ENCODE measurements at places on chromosomes 5 and 9.

- DNase-seq = no peak
Observed at GRCh38 chr5:93431250-93431649, 149.8 kb downstream of the NR2F1-AS1 start.

DNA sequence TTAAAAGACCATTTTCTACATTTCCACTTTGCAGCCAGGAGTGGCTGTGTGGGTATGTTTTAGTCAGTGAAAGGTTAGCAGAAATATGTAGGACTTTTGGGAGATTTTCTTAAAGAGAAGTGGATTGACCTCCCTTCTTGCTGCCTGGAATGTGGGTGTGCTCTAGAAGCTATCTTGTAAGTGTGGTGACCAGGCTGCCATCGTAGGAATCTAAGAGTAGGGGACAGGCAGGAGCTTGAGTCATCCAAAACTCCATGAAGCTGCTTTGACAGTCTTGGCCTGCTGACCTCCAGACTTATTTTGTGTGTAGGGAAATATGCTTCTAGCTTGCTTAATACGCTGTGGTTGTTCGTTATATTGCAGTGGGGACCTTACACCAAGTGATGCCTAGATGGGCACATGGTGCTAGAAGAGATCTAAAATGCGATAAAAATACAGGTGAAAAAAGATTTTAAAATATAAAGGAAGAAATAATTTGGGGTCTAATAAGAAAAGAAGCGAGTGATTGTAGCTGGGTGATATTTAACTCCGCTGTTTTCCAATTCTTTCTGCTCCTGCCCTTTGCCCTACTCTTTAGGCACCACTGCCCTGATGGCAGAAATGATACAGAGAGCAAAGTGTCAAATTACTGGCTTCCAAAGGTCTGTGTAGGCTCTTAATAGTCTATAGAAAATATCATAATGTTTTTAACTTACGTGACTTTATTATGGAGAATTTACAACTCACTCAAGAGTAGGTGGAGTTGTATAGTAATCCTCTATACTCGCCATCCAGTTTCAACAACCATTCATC is 298.2 kb upstream of the ZNF608 start:
- DNase-seq = no peak

- DNase-seq = no peak
Observed at GRCh38 chr9:136493567-136493971, 10.7 kb upstream of the SEC16A start.

DNA sequence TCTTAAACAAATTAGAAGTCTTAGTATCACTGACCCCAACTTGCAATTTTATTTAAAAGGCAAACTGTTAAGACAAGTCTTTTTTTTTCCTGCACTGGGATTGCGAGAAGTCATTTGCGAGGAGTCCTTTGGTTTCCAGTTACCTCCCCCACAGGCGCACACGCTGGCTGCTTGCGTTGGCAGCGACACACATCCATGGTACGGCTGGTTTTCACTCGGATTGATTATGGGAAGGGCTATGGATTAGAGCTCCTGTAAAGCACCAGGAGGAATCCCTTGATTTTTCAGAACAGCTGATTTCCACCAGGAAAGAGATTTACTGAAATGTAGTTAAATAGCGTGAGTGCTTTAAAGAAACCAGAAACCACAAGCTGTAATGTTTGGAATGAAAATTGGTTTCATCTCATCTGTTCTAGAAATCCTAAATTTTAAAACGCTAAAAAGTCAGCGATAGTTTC is 737 bp downstream of the SLC1A3 start:
- no peak for DNase-seq

- DNase-seq = no peak
Observed at GRCh38 chr9:89309608-89310474, 1.2 kb upstream of the CKS2 start.

DNA sequence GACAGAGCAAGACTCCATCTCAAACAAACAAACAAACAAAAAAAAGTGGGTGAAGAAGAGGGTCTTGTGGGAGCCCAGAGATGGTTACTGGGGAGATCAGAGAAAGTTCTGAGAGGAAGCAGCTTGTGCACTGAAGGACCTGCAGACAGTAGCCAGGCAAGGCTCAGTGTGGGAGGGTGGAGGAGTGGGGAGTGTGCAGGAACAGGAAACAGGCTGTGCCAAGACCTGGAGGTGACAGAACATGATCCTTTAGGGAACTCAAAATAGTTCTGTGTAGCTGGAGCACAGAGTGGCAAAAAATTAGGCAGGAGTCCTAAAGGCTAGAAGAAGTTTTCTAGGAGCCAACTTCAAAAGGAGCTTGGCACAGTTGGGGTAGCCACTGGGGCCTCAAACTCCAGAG is 19.2 kb upstream of the NANS start:
- no peak for DNase-seq

DNA sequence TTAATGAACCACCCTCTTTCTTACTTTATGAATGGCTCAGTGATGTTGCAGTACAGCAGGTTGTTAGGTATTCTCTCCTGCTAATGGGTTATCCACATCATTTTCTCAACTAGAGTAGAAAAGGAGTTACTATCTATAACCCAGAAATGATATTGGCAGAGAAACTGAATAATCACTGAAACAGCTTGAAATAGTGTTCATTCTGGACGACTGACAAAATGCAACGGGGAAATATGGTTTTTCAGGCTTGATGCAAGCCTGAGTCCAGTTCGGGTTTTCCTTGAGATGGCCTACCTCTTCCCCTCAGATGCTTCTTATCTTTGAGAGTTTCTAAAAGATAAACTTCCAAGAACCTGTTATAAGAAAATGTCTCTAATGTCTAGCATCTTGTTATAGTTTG is 187.3 kb downstream of the RAB3C start:
- no peak for DNase-seq

DNA sequence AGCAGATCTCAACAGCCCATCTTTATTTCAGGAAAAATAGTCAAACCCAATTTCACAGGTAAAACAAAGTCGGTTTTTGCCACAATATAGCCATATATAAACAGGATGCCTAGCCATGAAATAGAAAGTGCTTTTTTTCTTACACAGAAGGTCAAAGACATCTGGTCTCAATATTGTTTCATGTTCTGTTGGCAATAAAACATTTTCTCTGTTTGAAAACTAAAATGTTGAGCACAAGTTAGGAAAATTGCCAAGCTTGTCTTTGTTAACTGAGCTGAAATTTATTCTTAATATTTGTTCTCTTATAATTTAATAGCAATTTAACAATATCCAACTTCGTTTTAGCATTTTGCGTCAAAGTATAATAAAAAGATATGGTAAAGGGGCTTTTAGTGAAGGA is 673.4 kb downstream of the DTWD2 start:
- DNase-seq = no peak

GRCh38 chr9:35869621-35870216 is 482 bp downstream of the OR13J1 start:
- no peak for DNase-seq

GRCh38 chr9:131874447-131874846 is 134.6 kb upstream of the RAPGEF1 start:
- no peak for DNase-seq

GRCh38 chr5:173964506-173964905 is 24.5 kb upstream of the C5orf47 start:
- DNase-seq = no peak

DNA sequence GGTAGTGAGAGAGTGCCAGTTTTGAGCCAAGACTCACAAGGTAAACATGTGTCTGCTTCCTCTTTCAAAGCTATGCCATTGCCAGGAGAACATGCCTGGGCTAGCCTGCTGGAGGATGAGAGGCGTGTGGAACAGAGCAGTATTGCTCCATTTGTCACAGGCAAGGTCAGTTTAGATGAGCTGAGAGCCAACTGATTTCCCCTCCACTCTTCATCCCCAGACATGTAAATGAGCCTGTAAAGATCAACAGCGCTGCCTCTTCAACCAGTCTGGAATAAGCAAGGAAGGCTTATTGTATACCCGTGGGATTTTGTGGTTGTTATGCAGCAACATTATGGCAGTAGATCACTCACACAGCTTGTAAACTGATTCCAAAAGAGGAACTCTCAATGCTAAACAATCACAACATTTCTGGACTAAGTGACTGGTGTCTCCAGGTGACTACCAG is 8.2 kb upstream of the GDNF start:
- DNase-seq = peak; percentile 50

- peak; percentile 37 for DNase-seq
Observed at GRCh38 chr5:154642499-154643245, 112.5 kb upstream of the LARP1 start.

- no peak for DNase-seq
Observed at GRCh38 chr5:95081500-95081960, 203.4 kb downstream of the MCTP1 start.

DNA sequence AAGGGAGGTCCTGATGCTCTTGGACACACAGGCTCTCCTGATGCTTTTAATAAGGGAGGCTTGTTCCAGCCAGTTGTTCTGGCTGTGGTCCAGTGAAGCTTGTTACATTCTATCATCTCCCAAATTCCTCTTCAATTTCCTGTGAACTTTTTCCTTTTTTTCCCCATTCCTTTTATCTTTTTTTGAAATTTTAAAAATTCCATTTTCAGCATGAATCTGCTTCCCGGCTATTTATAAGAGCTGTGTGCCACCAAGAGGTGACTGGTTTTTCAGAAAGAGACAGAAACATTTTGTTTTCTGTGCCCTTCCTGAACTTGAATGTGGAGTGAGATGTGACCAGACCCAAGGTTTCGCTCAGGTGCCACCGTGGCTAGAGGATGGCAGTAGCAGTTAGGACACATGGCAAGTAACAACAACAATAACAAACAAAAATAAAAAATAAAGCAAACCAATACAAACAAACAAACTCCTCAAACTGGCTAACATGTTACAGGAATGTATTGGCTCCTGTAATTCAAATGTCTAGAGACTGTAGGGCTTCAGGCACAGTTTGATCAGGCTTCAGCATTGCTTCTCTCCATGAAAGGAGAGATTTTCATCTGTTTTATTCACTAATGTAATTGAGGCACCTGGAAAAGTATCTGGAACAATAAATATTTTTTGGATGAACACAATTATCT is 121.1 kb downstream of the BOD1 start:
- no peak for DNase-seq

DNA sequence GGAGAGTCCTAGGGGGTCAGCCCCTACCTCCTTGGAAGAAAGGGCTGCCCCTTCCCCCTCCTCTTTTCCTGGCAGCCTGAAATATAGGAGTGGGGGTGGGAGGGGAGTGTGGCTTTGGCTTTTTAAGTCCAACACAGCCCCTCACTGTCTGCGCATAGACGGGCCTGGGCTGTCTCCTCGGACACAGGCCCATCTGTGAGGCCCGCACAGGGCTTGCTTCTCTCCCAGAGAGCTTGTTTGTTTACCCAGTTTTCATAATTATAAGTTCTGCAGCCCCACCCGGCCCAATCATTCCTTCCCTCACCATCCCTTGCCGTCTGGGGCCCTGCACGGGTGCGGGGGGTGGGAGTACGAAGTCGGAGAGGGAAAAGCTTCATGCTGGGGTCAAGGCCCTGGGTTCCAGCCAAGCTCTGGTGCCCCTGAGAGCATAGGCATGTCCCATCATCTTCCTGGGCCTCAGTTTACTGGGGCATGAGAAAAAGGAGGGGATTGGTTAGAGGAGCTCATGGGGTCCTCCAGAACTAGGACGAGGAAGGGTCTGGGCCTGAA is 54.0 kb upstream of the STXBP1 start:
- DNase-seq = no peak

GRCh38 chr9:92474587-92474986 is 7.7 kb downstream of the ASPN start:
- no peak for DNase-seq

GRCh38 chr9:112308588-112308987 is 24.8 kb downstream of the PTBP3 start:
- DNase-seq = peak; percentile 70

DNA sequence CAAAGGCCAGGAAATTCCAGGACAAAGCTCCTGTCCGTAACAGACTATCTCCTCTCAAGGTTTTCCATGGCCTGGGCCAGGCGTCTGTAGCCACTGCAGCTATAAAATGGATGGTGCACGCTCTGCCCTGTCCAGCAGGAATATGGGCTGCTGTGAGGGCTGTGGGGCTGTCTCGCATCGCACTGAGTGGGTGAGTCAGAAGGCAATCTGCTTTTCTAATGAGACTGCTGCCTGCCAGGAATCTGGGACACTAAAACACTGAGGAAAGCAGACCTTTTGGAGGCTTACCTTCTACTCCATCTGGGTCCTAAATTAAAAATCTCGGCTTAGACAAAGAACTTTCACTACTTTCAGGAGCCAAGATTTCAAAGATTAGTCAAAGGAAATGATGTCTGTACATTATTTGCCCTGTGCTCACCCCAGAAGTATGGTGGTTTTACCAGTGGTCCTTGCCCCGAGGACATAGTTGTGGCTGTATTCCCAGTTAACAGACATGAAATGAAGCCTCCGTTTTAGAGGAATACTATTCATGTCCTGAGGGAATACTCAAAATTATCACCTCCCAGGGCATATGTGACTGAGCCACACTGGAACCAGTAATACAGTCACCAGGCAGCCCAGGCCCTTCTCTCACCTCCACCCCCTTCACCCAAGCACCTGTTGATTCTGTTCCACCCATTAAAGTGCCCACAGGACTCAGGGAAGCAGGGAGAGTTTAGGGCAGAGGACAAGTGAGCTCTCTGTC is 56.4 kb downstream of the PFDN1 start:
- DNase-seq = no peak

GRCh38 chr5:155735388-155735787 is 591.6 kb upstream of the SGCD start:
- DNase-seq = no peak

- DNase-seq = no peak
Observed at GRCh38 chr5:39619168-39619818, 194.5 kb upstream of the DAB2 start.

- DNase-seq = no peak
Observed at GRCh38 chr5:92605591-92605990, 975.4 kb downstream of the NR2F1-AS1 start.

DNA sequence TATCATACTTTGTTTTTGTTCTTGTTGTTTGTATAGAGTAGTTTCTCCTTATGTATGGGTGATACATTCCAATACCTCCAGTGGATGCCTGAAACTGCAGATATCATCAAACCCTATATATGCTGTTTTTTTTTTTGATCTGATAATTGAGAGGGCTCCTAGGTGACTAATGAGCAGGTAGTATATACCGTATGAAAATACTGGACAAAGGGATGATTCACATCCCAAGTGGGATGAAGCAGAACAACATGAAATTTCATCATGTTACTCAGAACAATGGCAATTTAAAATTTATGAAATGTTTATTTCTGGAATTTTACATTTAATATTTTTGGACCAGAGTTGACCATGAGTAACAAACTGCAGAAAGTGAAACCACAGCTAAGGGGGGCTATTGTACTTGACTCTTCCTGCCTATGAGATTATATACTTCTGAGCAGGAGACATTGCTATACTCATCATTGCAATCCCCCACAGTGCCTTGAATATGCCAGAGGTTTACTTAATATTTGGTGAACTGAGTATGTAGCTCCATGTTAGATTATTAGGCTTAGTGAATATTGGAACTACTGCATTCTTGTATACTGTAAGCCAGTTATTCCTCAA is 258.7 kb upstream of the FBXL7 start:
- no peak for DNase-seq

DNA sequence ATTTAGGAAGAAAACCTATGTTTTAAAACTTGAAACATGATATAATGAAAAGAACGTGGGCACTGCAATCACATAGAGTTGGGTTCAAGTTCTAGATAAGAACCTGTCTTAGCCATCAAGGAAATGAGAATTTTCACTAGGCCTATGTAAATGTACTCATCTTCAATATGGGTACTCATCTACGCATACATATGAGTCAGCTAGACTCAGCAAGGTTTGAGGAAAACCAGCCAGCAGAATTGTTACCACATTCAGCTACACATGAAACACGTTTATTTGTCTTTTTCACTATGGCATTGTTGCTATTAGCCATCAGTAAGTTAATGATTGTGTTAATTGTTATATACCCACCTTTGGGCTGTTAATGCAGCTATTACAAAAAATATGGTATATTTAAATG is 146.3 kb downstream of the CHSY3 start:
- no peak for DNase-seq

Data from NCI-H524 treated with DMSO at 0.1 percent for 48 hours (cell line).